Cortex of kidney (tissue), 1 donor: ENCODE measurements at places on chromosomes 2 and 18.

DNA sequence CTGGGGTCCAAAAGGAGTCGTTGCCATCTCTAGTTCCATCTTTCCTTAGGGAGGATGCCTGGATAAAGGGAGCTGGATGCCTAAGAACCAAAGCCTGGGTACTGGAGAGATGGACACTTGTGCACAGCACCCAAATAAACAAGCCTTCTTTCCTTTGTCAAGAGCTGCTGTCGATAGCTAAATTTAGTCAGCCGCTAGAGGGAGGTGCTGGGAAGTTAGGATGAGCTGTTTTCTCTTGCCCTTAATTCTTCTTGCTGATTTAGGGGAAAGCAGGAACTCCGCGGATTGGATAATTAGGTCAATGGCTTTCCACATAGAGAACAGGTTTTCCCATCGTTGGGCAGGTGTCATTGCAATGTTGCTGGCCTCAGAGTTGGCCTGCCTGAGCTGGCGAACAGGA, 30.9 kb upstream of the SERPINB12 start:
- no peak for DNase-seq

DNA sequence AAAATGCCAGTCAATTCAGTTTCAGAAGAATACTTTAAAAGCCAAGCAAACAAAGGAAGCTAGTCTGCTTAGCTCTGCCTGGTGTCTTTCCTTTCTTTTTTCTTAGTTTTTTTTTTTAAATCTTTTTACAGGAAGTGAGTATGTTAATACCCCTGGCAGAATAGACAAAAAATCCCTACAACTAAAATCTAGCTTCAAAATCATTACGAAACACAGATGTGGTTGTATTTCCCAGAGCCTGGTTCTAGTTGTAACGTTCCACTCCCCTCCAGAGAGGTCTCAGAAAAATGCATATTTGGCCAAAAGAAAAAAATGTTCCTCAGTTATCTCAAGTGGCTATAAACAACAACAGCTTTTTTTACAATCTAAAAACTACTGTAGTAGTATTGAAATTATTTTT, 202.1 kb upstream of the RND3 start:
- no peak for DNase-seq

- DNase-seq = no peak
These were observed 104.9 kb downstream of the VWA3B start for GRCh38 chr2:98191883-98192282.

DNA sequence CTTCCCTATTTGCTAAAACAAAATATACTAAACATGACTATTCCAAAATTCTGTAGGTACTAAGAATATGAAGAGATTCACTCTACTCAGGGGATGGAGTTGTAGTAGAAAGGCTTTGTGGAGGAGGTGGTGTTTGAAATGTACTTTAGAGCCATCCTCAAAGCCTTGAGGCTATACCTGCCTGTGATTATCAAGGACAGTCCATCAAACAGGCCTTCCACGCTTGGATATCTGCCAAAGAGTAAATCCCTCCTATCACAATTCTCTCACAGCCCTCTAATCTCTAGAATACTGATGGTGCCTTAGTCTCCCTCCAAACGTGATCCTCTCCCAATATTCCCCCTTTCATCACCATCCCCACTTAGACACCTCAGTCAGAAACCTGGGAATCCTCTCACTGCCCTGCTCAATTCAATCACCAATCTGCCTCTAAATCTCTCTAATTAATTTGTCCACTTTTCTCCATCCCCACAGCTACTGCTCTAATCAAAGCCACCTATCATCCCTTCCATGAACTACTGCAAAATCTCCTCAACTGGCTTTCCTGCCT, 13.1 kb downstream of the SOS1 start:
- no peak for DNase-seq

- no peak for DNase-seq
These were observed 143.9 kb downstream of the ZBTB7C start for GRCh38 chr18:48265328-48265727.
